NCI-H446 treated with DMSO at 0.1 percent for 48 hours (cell line): ENCODE measurements at places on chromosomes 3 and 15.
A peak's percentile ranks its signal among the peaks of the same experiment; 100 is the strongest.

DNA sequence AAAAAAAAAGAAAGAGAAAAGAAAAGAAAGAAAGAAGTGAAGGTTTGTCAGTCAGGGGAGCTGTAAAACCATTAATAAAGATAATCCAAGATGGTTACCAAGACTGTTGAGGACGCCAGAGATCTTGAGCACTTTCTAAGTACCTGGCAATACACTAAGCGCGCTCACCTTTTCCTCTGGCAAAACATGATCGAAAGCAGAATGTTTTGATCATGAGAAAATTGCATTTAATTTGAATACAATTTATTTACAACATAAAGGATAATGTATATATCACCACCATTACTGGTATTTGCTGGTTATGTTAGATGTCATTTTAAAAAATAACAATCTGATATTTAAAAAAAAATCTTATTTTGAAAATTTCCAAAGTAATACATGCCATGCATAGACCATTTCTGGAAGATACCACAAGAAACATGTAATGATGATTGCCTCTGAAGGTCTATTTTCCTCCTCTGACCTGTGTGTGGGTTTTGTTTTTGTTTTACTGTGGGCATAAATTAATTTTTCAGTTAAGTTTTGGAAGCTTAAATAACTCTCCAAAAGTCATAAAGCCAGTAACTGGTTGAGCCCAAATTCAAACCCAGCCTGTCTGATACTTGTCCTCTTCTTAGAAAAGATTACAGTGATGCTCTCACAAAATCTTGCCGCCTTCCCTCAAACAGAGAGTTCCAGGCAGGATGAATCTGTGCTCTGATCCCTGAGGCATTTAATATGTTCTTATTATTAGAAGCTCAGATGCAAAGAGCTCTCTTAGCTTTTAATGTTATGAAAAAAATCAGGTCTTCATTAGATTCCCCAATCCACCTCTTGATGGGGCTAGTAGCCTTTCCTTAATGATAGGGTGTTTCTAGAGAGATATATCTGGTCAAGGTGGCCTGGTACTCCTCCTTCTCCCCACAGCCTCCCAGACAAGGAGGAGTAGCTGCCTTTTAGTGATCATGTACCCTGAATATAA is 2.0 kb downstream of the B2M start:
- no peak for DNase-seq

- no peak for DNase-seq
These were observed 130.1 kb downstream of the DNAJB8 start for GRCh38 chr3:128336337-128337156.

- no peak for DNase-seq
These were observed 14.8 kb downstream of the ARNT2 start for GRCh38 chr15:80418892-80419537.

DNA sequence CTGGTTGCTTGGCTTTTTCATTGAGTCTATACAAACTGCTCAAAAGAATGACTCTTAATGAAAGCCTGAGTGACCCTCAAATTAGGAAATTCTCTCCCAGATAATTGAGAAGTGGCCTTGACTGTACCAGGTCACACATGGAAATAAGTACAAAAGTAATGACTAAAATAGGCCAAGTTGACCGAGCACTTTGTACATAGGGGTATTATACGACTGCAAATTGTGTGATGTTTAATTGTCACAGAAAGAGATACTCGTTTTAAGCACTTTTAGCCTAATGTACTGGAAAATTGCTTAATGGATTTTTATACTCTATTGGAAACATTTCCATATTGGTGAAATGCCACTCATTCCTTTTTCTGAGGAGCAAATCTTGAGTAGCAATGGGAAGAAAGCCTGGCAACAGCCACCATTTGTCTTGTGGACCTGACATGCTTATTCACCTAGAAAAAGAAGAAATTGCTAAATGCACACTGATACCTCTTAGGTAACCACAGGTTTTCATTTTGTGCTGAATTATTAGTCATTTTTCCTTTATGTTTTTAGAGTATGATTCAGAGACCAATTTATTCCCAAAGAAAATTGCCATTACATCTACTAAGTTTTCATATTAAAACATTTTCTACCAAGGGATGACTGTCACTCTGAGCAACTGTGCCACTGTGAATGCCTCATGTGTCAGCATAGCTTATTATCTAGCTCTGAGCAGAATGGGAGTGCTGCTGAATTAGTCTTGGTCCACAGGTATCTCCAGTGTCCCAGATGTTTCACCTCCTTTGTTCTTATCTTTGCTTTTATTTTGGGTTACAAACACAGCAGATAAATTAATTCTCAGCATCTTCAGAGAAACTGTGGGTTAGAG is 8.9 kb upstream of the PXK start:
- DNase-seq: no peak

DNA sequence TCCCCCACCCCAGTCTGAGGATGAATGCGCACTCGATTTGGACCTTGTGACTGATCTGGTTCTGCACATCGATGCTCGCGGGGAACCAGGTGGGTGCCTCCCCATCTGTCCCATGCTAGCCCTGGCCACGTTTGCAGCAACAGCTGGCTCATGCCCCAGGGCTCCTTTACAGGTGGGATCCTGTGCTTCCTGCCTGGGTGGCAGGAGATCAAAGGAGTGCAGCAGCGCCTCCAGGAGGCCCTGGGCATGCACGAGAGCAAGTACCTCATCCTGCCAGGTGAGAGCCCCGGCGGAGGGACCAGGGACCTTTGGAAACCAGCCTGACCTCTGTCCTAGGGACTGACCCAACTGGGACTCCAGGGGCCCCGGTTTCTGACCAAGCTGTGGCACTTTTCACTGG is 44.3 kb downstream of the DHX30 start:
- no peak for DNase-seq

DNA sequence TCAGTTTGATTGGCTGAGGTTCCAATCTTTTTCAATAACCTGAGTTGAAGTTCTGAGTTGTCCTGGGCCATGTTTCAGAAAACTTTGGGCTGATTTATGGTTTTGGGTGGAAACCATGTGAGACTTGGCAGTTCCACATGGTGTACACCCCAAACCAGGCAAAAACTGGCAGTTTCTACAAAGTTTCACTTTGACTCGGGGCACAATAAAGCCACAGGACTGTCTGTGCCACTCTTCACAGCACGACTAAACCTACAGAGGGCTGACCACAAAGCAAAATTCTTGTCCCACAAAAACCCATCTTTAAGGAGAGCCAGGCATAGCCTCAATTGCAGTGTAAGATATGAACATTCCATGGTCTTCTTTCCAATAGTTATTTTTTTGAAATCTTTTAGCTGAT is 155.0 kb downstream of the DUT start:
- DNase-seq: no peak

- DNase-seq: no peak
These were observed 19.9 kb downstream of the POLR2M start for GRCh38 chr15:57726411-57726810.

DNA sequence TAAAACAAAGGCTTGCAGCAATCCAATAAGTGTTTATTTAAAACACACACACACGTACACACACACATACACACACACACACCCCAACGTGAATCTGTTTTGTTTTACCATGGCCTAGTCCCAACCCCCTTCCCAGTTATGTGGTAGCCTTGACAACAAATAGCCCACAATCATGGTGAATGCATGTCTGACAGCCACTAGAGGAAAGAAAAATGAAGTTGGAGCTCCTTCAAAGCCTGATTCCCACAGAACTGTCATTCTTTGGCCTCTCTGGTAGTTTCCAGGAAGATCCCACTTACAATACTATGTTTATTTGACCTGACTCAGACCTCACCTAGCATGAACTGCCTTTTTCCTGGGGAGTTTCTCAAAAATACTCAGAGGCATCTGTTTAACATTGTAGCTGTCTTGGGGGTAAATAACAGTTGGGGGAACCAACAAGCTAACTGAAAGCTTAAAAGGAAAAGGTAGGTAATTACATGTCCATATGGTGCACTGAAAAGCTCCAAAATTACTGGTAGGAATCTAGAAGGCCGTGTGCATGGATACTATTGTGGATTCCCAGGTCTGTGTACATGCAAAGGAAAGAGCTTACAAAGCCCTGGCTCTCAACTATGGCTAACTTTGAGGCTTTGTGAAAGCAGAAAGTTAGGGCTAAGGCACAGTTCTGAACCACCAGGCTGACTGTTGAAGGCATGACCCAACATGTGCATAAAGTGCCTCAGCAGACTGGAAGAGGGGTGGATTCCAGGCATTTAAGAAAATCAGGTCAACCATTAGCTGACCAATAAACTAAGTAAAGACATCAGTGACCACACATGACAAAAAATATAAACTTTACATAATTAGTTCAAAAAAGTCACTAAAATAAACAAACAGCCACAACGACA is 65.3 kb downstream of the FAIM start:
- no peak for DNase-seq

GRCh38 chr3:172140499-172141391 is 101.4 kb downstream of the FNDC3B start:
- DNase-seq: no peak

- no peak for DNase-seq
These were observed 6.9 kb downstream of the CP start for GRCh38 chr3:149214702-149215101.

DNA sequence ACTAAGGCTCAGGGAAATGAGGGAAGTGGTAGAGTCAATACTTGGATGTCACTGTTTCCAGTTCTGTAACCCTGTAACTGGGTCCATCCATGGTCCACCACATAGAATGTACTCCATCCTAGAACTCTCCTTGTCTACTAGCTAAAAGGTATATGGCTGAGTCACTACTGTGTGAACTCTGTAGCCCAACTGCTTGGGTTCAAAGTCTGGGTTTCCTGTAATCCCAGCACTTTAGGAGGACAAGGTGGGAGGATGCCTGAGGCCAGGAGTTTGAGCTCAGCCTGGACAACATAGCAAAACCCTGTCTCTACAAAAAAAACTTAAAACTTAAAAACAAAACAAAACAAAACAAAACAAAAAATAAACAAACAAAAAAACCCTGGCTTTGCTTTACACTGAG is 5.3 kb upstream of the DIS3L start:
- DNase-seq: no peak

GRCh38 chr3:57538465-57538864 is 5.7 kb downstream of the DNAH12 start:
- no peak for DNase-seq

- DNase-seq: no peak
These were observed 503.0 kb downstream of the EDEM1 start for GRCh38 chr3:5690490-5690889.

DNA sequence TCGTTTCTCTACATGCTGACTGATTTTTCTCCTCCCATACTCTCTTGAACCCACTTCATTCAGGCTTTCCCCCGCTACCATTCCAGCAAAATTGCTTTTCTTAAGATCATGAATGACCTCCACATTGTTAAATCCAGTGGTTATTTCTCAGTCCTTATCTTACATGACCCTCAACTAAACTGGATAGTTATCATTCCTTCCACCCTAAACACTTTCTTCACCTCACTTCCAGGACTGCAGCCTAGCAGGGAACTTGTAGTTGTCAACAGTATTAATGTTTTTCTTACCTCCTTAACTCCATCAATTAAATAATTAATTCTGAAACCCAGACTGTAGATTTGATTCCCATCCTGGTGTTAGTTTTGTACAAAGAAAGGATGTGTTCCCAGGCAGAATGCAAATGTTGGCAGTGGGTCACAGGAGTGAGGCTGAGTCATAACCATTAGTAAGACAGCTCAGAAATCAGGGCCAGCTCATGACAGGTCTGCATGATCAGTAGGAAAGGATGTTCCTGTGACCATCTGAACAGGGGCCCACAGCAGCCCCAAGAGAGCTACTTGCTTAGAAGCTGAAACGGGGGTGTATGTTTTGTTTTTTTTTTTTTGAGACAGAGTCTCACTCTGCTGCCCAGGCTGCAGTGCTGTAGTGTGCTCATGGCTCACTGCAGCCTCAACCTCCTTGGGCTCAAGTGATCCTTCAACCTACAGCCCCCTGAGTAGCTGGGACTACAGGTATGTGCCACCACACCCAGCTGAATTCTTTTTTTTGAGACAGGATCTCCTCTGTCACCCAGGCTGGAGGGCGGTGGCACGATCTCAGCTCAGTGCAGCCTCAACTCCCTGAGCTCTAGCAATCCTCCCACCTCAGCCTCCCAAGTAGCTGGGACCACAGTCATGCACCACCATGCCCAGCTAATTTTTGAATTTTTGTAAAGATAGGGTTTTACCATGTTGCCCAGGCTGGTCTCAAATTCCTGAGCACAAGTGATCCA is 9.1 kb downstream of the BCL2L10 start:
- DNase-seq: peak; percentile 83

- no peak for DNase-seq
These were observed 151.3 kb downstream of the CACNA1D start for GRCh38 chr3:53645754-53646153.

GRCh38 chr15:71716990-71717389 is 93.4 kb upstream of the NR2E3 start:
- DNase-seq: no peak

GRCh38 chr15:72887376-72887775 is 103.8 kb upstream of the ADPGK start:
- no peak for DNase-seq

- no peak for DNase-seq
These were observed 385.5 kb downstream of the FOXP1 start for GRCh38 chr3:71197841-71198565.

DNA sequence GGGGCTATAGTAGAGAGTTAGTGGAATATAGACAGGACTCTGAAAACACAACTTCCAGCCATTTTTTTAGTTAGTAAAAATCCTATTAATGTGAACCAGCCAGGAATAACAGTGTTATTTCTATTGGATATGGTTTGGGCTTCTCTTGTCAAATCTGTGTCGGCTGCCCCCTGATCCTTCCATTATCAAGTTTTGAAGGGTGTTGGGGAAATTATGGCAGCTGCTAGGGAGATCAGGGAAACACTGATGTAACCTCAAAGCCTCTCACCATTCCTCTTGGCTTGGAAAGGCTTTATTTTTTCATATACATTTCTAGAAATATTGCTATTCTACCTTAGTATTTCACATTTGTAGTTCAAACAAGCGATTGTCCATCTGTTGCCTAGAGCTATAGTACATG is 293.7 kb upstream of the TPRG1 start:
- no peak for DNase-seq

- DNase-seq: no peak
These were observed 512.9 kb downstream of the PYDC2 start for GRCh38 chr3:191973820-191974219.

- peak; percentile 30 for DNase-seq
These were observed 208.7 kb upstream of the CDIN1 start for GRCh38 chr15:36370731-36371112.
